ENCODE measurements at places on chromosomes 5 and 9.

- no peak for DNase-seq
These were observed 18.6 kb upstream of the MTMR12 start for GRCh38 chr5:32331217-32331934.

GRCh38 chr9:82969291-82969690, 93.7 kb downstream of the RASEF start:
- DNase-seq, result no peak

GRCh38 chr5:122312591-122313406, 762 bp downstream of the SNCAIP start:
- DNase-seq, result no peak

DNA sequence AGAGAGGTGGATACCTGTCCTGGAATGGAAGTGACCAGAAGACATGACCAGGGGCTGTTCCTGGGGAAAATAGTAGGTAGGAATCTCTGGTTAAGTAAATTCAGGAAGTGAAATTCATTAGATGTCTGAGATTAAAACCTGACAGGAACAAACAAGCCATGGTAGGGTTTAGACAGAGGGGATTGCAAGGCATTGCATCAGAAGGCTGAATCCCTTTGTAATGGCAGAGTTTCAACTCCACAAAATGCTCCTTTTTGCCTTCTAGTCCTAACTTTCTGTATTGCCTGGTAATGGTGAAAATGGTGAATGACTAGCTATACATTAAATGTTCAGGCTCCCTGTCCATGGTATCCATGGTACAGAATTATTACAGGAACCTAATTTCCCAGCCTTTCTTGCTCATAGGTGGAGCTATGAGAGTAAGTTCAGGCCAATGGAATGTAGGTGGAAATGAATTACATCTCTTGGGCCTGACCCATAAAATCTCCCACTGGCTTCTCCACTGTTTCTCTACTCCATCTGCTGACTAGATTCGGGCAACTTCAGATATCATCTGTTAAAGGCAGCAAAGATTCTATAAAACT, 113.4 kb upstream of the CNTLN start:
- no peak for DNase-seq

DNA sequence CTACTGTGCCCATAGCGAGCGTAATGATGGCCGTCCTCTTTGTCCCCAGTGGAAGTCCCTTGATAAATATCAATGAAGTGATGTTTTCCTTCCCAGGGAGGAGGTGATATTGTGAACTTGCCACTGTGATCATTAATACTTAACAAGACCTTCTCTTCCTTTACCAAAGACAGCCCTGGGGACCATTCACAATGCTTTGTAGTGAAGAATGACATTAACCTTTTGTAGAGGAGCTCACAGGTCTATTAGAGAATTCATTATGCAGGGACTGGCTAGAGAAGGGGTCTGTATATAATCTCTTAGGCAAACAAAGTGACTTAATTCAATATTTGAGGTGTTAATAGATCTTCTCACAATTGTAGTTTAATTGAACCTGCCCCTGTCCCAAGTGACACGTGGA, 452.9 kb upstream of the DMAC1 start:
- no peak for DNase-seq

All from activated T-cell treated with anti-CD3 and anti-CD28 coated beads for 4 hours (primary cell).